ENCODE measurements at places on chromosomes 2 and 18. TPM values are rescaled to one million over a fixed set of nuclear protein-coding genes. Genes with fewer than 3 reads are reported as not detected.

GRCh38 chr2:120522151-120522751 is 176.3 kb downstream of the INHBB start:
- DNase-seq: no peak

GRCh38 chr2:227595797-227596196 is 2.9 kb upstream of the SCYGR2 start:
- no peak for DNase-seq

DNA sequence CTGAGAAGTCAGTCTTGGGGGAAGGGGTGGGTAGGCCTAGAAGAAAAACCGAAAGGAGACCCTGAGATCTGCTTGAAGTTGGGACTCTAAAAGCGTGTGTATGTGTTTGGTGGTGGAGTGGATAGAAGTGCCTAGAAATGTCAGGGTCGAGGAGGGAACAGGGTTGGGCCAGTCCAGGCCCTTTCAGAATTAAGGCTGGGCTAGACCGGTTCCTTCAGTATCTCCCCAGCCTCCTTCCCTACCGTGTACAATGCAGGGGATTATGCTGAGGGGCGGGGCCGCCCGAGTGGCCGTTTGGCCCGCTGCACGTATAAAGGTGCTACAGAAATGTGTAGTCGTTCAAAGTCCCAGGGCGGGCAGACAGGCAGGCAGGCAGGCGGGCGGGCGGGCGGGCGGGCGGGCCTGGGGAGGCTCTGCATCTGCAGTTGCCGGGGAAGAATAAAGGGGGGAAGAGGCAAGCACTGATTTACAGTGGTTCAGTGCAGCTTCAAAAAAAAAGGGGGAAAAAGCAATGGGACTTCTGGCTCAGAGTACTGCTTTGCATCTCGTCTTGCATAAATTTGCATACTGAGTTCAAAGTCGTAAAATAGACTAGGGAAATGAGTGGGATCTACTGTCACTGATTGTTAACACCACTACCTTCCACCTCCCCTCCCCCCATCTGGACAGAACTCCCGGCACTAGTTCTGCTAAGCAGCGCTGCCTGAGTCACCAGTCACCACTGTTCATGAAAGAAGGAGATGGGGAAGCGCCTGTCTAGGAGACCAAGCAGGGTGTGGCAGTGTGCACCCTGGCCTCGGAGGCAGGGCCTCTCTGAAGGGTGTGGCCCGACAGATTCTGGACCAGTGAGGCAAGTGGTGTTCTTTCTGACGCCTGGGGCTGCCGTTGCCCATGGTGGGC is 3.6 kb downstream of the IGFBP2 start:
- peak; percentile 40 for DNase-seq

GRCh38 chr2:98947554-98947953 is 11.5 kb upstream of the CRACDL start:
- DNase-seq: no peak

The AKAIN1 gene
- not detected for total RNA-seq

GRCh38 chr2:204177977-204178522 is 241.5 kb downstream of the ICOS start:
- peak; percentile 46 for DNase-seq

DNA sequence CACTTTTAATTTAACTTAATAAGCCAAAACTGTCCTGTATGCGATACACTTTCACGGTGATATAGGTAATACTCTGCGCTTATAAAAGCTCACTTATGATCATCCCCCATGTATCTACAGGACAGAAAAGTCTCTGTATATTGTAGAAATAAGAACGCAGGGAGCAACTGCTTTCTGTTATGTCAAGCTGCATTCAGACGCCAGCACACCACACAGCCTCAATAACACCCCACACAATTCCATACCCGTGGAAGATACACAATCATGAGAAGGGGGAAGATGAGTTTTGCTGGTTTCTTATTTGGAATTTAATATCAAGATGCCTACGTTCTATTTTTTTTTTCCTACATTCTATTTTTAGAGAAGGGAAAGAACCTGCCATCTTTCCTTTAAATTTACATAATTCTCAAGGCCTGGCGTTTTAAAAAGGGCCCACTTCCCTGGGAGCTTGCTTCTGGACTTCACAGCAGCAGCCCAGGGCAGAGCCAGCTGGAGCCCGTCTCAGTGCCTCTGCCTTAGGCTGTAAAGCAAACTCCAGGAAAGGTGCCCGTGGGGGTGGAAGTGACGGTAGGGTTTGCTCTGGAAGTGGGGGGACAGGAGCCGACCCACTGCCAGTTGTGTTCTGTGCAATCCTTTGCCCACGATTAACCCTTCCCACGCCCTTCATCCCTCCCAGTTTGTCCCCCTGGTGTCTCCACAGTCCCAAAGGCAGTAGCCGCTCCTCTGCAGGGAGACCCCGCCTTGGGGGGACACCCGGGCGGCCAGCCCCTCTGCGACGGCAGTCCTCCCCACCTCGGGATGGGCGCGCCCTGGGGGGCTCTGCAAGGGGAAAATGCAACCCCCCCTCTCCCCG is 5.3 kb downstream of the PTGR3 start:
- DNase-seq: no peak

- no peak for DNase-seq
Observed at GRCh38 chr18:44835703-44836102, 155.0 kb downstream of the SETBP1 start.

The NOL4 gene
- not detected for total RNA-seq

The UGT1A6 gene
- total RNA-seq: not detected

DNA sequence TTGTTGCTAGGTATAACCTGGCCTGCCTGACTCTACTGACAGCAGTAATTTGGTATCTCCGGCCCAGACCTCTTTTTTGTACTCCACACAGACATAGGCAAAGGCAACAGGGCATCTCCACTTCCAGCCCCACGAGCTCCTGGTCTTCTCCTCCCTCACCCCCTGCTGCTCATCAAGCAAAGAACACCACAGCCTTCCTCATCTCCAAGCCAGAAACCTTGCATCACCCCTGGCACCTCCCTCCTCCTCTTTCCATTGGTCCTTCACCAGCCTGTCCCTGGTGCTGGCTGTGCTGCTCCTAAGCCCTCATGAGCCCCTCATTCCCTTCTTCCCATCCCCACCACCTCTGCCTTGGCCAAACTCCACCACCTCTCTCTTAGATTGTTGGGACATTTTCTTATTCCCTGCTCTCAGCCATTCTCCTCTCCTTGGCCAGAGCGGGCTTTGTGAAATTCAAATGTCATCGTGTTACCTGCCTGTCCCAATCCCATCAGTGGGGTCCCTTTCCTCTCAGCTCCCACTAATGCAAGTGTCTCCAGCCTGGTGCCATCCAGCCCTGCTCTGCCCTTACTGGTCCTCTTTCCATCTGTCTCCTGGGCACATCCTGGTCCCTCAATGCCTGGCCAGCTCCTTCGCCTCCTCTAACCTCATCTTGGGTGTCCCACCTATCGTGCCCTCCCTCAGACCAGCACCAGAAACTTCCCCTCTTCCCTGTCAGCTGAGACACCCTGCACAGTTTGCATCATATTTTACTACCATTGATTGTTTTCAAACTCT is 77.4 kb downstream of the INHBB start:
- DNase-seq: no peak

The GNLY gene
- not detected for total RNA-seq

GRCh38 chr2:26475037-26475436 is 2.9 kb downstream of the OTOF start:
- DNase-seq: no peak

The NEURL3 gene
- total RNA-seq: 0.20 TPM

The COLEC11 gene
- total RNA-seq: under 0.01 TPM

DNA sequence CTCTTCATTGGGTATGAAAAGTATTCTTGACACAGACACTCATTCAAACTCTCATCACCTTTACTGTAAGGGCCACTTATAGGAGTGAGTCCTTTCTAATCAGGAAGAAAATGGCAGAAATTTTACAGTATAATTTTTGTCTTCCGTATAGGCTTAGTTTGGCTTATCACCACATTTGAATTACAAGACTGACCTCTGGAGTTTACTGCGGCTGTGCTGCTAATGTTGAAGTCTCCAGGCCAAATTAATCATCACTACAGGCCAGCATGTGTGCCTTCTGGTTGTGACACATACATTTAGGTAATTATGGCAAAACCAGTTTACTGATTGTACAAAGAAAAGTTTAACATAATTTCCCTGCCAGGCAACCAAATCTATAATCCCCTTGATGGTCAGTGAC is 753.6 kb upstream of the GCFC2 start:
- no peak for DNase-seq

DNA sequence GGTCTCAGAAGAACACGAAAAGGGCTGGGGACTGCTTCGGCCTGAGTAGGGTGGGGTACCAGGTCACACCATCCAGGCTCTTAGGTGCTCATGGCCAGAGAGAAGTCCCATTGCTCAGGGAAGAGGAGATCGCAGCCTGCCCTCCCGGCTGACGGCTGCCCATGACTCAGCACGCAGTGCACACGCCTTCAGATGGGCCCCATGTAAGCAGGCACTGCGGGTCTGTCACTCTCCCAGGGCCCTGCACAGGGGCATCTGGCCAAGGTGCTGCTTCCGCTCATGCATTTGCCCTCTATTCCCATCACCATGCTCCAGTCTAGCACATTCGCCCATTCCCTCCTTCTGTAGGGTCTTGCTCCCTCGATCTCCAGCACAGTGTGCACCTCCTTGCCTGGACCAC is 34.7 kb downstream of the SFXN5 start:
- DNase-seq: no peak

- DNase-seq: peak; percentile 4
Observed at GRCh38 chr2:182496596-182496995, 69.8 kb upstream of the PDE1A start.

DNA sequence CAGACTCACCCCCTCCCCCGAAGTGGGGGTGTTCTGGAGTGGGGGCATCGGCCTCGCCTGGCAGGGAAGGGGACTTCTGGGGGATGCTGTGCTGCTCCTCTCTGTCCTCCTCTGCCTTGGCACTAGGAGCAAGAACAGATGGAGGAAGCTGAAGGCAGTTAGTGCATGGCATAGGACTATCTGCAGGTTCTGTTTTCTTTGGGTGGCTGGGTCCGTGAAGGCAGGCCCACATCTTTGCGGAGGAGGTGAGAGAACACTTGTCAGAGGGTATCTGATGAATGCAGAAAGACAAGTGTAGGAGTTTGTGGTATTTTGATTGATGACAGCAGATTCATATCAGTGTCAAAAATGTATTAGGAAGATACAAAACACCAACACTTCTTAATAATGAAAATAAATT is 411.4 kb downstream of the TSN start:
- DNase-seq: no peak

GRCh38 chr18:5717256-5717655 is 173.5 kb upstream of the EPB41L3 start:
- DNase-seq: no peak

DNA sequence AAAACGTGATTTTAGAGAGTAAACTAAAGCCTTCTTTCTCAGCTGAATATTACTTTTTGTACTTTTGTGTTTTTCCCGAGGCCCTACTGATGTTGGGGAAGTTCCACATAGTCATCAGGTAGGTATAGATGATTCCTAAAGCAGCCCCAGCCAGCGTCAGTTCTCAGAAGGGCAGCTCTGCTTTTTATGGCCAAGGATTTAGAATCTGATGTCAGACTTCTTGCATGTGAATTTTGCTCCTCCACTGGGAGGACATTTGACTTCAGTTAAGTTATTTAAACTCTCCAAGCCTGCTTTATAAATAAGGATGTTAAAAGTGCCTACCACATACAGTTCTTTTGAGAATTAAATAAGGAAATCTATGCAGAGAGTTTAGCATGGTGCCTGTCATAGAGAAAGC is 130.8 kb downstream of the NCKAP5 start:
- DNase-seq: no peak

- DNase-seq: peak; percentile 92
Observed at GRCh38 chr2:1652034-1652790, 92.1 kb downstream of the PXDN start.

GRCh38 chr2:31972059-31972458 is 38.7 kb downstream of the MEMO1 start:
- DNase-seq: no peak

GRCh38 chr2:205496370-205496769 is 185.9 kb upstream of the NRP2 start:
- DNase-seq: no peak

DNA sequence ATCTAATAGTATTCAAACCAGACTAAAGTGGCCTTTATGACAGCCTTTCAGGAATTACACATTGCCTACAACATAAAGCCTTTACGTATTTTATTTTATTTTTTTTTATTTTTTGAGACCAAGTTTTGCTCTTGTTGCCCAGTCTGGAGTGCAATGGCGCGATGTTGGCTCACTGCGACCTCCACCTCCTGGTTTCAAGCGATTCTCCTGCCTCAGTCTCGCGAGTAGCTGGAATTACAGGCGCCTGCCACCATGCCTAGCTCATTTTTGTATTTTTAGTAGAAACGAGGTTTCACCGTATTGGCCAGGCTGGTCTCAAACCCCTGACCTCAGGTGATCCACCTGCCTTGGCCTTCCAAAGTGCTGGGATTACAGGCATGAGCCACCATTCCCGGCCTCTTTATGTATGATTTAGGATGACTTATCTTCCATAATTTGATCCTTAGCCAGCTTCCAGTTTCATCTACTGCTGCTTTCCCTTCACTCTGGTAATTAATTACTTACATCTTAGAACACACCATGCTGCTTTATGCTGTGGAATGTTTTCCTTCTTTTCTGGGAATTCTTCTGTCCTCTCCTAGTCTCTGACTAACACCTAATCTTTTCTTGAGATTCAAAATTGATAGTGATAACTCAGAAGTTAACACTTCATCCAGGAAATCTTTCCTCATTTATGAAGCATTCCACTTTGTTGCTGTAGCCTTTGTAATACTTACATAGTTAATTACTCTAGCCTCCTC is 2.6 kb downstream of the USP14 start:
- no peak for DNase-seq
